AG08396 (cell line): ENCODE measurements at places on chromosomes 7 and 10.

GRCh38 chr10:70827086-70827757 is 11.5 kb downstream of the SGPL1 start:
- DNase-seq: no peak

GRCh38 chr7:1368682-1369571 is 90.3 kb downstream of the MICALL2 start:
- DNase-seq: peak; percentile 69

DNA sequence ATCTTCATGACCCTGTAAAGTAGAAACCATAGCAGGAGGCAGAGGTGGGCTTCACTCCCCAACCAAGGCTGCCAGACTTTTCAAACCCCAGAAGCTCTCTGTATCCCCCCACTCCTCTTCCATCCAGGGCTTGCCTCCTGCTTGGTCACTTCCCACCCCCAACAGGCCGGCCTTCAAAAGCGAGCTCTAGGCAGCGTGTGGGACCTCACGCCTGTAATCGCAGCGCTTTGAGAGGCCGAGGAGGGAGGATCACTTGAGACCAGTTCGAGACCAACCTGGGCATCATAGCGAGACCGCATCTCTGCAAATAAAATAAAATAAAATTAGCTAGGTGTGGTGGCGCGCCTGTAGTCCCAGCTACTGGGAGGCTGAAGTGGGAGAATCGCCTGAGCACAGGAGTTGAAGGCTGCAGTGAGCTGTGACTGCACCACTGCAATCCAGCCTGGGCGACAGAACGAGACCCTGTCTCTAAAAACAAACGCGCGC is 743 bp upstream of the POR start:
- DNase-seq: no peak

DNA sequence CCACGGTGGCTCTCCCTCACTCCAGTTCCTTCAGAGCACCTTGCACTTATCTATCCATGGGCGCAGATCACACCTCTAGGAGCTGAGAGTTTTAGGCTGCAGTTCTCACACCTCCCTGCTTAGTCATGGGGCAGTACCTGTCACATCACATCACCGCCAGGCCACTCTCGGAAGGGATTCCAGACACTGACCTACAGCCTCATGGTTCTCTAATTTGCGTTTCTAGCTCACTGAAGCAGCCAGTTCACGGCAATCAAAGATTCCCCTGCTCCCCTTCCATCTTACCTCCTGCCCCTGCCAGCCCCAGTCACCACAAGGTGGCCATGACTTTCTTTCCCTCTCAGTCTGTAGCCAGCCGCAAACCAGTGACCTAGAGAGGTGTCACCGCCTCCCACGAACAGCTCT is 34.2 kb downstream of the ADRB1 start:
- no peak for DNase-seq

DNA sequence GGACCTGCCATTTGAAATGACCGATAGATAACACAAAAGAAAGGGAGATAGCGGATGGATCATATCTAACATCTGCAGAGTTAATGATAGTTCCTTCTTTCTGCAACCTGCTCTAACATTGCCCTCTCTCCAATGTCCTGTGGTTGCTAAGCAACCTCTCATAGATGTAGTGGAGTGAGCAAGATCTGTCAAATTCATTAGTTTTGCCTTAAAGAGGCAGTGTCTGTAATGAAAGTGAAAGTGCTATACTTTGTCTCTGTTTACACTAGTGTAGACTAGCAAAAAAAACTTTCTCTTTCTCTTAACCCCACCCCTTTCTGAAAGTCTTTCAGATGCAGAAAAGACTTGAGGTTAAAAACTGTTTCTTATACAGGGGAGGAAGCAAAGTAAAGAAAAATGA is 1196.9 kb downstream of the SORCS3 start:
- no peak for DNase-seq

DNA sequence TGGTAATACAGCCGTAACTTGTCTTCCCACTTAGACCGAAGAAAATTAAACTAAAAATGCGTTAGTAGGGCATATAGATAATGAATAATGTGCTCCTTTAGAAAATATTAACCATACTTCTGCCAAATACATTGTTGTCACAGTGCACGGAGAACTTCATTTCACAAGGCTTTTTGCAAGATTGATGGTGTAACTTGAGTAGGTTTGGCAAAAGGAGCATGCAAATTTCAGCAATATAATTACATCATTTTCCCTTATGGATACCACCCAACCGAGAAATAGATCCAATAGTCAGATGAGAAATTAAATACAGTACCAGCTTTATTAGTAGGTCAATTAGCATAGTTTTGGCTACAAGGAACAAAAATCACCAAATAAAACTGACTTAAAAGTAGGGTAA is 792.6 kb upstream of the C7orf33 start:
- DNase-seq: no peak

DNA sequence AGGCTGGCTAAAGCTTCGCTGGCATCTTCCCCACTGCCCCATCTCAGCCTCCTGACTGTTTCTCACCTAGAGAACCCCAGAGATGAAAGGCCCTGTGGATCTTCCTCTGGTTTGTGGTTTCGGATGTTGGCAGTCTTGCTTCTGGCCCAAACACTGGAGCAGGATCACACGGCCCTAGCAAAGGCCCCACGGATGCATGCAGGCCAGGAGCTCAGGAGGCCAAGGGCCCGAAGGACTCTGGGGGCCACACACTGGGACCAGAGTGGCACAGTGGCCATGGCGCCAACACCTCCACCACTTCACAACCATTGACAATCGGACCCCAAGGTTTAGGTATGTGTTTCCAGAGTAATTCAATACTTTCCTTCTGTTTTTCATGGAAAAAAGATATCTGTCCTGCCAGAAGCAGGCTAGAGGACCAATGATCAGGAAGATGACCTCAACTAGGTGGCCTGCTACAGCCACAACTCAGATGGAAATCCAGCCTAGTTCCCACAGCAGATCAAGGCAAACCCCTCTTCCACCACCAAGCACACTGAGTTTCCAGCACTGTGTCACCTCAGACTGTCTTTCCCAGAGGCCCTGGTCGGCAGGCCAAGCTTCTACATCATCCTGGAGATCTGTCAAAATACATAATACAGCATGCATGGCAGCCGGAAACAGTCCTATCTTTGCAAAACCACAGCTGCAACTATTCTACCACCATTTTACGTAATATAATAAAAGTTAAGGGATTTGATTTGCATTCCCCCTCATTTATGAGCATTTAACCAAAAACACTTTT is 53.0 kb downstream of the CTBP2 start:
- no peak for DNase-seq

- no peak for DNase-seq
Observed at GRCh38 chr7:39094731-39095130, 117.0 kb downstream of the POU6F2 start.

DNA sequence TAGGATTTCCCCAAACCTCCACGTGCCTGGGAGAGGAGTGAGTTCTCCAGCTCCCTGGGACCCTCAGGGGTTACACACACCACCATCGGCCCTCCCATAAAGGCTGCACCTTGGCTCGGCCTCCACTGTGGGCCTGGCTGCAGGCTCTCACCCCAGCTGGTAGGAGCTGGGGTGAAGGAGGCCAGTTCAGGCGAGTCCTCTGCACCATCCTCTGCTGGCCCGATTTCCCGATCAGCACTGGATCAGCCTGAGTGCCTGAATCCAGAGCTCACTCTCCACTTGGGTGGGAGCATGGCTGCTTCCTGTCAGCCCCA is 115.1 kb upstream of the RET start:
- no peak for DNase-seq

GRCh38 chr7:15723841-15724240 is 37.4 kb upstream of the MEOX2 start:
- no peak for DNase-seq

DNA sequence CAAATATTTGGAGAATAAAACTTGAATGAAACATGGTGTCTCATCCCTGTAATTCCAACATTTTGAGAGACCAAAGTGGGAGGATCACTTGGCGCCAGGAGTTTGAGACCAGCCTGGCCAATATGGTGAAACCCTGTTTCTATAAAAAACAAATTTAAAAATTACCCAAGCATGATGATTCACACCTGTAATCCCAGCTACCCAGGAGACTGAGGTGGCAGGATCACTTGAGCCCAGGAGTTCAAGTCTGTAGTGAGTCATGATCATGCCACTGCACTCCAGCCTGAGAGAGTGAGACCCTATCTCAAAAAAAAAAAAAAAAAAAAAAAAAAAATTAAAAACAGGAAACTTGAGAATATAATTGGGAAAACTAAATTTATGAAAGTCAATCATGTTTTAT is 481.1 kb downstream of the SEMA3D start:
- no peak for DNase-seq

DNA sequence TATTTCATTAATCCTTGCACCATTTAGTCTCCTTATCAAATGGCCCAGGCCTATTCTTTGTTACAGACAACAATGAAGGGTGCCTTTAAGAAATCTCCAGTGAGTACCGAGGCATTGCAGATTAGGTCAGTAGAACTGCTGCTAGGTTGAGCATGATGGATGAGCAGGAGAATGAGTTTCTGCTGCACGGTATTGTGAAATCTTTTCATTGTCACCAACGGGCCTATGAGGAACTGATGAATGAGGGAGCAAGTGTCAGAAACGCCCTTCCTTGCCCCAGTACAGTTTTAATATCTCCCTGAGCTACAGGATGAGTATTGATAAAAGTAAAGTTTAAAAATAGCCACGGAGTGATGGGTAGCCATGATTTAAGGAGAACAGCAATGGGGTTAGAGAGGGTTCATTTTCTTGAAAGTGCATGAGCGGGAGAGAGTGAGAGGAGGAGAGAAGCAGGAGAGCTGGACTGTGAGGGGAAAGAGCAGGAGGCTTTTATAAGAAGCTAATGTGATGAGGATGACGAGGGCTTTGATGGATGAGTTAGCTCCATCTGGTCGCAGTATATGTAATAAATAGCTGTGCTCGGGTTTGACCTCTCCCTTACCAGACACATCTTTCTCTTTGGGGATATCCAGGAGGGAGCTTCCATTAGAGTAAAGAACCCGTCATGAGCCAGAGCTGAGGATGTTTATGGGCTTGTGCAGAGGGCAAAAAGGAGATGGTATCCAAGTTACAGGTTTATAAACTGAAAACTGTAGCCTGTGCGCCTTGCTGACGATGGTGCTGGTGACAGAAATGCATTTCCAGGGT is 526.1 kb downstream of the LRMDA start:
- DNase-seq: no peak

DNA sequence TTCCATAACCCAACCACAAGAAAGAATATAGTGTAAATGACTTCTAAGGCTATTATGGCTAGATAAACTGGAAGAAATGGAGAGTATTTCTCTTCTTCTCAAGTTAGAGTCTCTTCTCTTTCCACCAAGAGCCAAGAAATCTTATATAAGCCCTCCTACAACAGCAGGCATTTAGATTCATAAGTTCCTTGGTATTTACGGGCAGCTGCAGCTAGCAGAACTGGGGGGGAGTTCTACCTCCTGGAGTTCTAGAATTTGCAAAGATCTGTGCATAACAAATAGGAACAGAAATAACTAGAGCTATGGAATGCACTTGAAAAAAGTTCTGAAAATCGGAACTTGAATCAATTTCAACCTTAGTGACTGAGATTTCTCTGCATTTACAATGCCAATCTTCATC is 715.2 kb upstream of the GRM3 start:
- no peak for DNase-seq

- DNase-seq: peak; percentile 45
Observed at GRCh38 chr7:46908770-46909169, 673.1 kb downstream of the TNS3 start.

- DNase-seq: no peak
Observed at GRCh38 chr10:120713573-120714205, 137.5 kb upstream of the WDR11 start.

- peak; percentile 79 for DNase-seq
Observed at GRCh38 chr10:71285180-71285545, 33.9 kb upstream of the SLC29A3 start.

DNA sequence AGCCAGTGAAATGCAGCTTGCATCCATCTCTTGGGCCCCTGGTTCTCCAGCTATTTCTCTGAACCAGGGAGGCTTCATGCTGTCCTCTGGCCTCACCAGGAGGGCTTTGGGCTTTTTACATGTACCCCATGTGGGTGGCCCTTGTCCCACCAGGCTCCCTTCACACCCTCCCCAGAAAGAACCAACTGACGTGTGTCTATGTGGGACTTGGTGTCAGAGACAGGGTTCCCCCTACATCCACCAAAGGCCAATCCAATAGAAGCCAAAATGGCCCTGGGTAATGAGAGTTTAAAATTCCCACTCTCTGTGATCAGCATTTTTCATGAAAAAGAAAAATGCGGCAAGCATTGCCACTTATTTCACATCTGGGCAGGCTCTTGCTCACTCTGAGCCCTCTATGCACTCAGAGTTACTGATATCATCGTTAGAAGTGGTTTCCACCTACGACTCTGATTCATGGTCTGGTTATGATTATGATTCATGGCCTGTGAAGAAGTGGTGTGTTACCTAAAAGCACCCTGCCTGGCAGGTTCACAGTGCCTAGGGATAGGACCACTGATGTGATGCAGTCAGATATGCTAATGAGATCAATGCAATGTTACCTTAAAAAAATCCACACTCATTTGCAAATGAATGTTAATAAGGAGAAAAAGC is 133.5 kb downstream of the BUB3 start:
- peak; percentile 14 for DNase-seq

DNA sequence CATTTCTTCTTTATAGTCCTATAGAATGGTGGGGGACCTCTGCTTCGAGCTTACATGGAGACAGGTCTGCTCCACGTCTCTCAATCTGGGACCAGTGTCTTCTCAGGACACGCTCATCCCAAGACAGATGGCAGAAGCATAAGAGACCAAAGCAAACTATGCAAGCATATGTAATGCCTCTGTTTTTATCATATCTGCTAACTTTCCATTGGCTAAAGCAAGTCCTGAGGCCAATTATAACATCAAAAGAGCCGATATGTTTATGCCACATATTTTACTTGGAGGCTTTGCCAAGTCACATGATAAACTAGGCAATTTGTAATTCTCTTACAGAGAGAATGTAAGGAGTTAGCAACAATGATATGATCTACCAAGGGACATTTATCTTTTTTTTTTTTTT is 102.6 kb upstream of the NRBF2 start:
- DNase-seq: no peak

GRCh38 chr7:15128716-15129115 is 226.2 kb upstream of the DGKB start:
- DNase-seq: no peak

DNA sequence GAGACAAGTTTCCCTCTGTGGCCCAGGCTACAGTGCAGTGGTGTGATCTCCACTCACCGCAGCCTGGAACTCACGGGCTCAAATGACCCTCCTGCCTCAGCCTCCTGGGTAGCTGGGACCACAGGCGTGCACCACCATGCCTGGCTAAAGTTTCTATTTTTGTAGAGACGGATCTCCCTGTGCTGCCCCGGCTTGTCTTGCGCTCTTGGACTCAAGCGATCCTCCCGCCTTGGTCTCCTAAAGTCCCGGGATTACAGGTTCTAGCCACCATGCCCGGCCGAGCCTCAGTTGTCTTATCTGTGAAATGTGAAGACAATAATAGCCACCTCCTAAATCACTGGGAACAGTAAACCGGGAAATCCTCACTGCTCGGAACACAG is 88.1 kb downstream of the FOXL3 start:
- no peak for DNase-seq
